ENCODE measurements at places on chromosomes 11 and 22. TPM values are rescaled to one million over a fixed set of nuclear protein-coding genes. Genes with fewer than 3 reads are reported as not detected.

OR2AG1 gene
- total RNA-seq: not detected

APOL5 gene
- total RNA-seq: not detected

MS4A4A gene
- not detected for total RNA-seq

ELMOD1 gene
- 0.73 TPM for total RNA-seq

HEPHL1 gene
- total RNA-seq: not detected

DEPDC7 gene
- 4.7 TPM for total RNA-seq

INS gene
- total RNA-seq: not detected

ELFN2 gene
- total RNA-seq: 4.1 TPM

CCDC188 gene
- total RNA-seq: not detected

BEST1 gene
- 1.1 TPM for total RNA-seq

LRRC32 gene
- total RNA-seq: 37.9 TPM

MRGPRX4 gene
- total RNA-seq: not detected

LIF gene
- total RNA-seq: 16.9 TPM

CXCR5 gene
- total RNA-seq: not detected

RIMBP3C gene
- total RNA-seq: 0.31 TPM

MOGAT2 gene
- total RNA-seq: not detected

BIRC2 gene
- total RNA-seq: 39.8 TPM

OLFML1 gene
- total RNA-seq: 45.3 TPM

ISX gene
- total RNA-seq: 2.6 TPM

GP1BB gene
- 4.4 TPM for total RNA-seq

CARD18 gene
- total RNA-seq: not detected

C11orf21 gene
- 0.25 TPM for total RNA-seq

OR56B4 gene
- total RNA-seq: not detected

RASL10A gene
- 2.5 TPM for total RNA-seq

PTPRCAP gene
- 1.8 TPM for total RNA-seq

SPON1 gene
- total RNA-seq: 30.9 TPM

CRYBB3 gene
- total RNA-seq: 0.54 TPM

LTO1 gene
- 35.8 TPM for total RNA-seq

VPREB1 gene
- total RNA-seq: not detected

CBLIF gene
- not detected for total RNA-seq

CCDC82 gene
- total RNA-seq: 25.6 TPM

CRYBA4 gene
- total RNA-seq: not detected

SNX32 gene
- 6.8 TPM for total RNA-seq

RTCB gene
- total RNA-seq: 74.7 TPM

ACRV1 gene
- total RNA-seq: not detected

TPBGL gene
- total RNA-seq: 0.11 TPM

CCDC117 gene
- total RNA-seq: 22.9 TPM

OR4C16 gene
- total RNA-seq: not detected

CAPN5 gene
- 16.1 TPM for total RNA-seq

GALNT18 gene
- 4.2 TPM for total RNA-seq

OR51V1 gene
- not detected for total RNA-seq

TSGA10IP gene
- not detected for total RNA-seq

SMTNL1 gene
- total RNA-seq: not detected

KCNQ1OT1 gene
- total RNA-seq: 30.5 TPM

PTPN5 gene
- total RNA-seq: 3.3 TPM

FTH1 gene
- total RNA-seq: 1,460 TPM

MYOD1 gene
- not detected for total RNA-seq

PRR33 gene
- not detected for total RNA-seq

APOBEC3F gene
- 21.4 TPM for total RNA-seq

SYCE3 gene
- not detected for total RNA-seq

OR10A4 gene
- not detected for total RNA-seq

PHOX2A gene
- total RNA-seq: not detected

TMPRSS13 gene
- total RNA-seq: 10.9 TPM

OR56B1 gene
- not detected for total RNA-seq

SYT8 gene
- total RNA-seq: 1.2 TPM

All from mesothelial cell of epicardium (in vitro differentiated cells).